ENCODE measurements at places on chromosomes 16 and 17.

- DNase-seq: no peak
Measured at GRCh38 chr17:3954976-3955672, 9.1 kb downstream of the ATP2A3 start.

DNA sequence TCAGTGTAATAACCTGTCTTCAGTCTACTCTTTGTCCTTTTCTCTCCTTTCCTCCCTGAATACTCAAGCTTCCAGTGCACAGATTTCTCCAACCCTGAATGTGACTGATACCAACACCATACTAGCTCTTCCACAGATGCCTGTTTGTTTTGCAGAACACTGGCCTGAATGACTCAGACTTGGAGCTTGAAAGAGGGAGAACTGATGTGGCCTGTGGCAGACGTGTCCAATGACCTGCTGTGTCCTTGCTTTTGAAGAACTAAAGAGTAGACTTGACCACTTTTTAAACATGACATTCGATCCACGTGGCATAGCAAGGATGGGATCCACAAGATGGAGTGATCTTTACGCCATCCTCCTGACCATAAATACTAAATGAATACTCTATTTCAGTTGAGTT, 361.0 kb downstream of the WWOX start:
- DNase-seq: no peak

GRCh38 chr16:59880611-59881010, 1146.5 kb upstream of the GOT2 start:
- no peak for DNase-seq

GRCh38 chr16:88338111-88338510, 44.6 kb upstream of the ZNF469 start:
- no peak for DNase-seq

- DNase-seq: no peak
Measured at GRCh38 chr16:49828533-49829267, 27.2 kb downstream of the ZNF423 start.

DNA sequence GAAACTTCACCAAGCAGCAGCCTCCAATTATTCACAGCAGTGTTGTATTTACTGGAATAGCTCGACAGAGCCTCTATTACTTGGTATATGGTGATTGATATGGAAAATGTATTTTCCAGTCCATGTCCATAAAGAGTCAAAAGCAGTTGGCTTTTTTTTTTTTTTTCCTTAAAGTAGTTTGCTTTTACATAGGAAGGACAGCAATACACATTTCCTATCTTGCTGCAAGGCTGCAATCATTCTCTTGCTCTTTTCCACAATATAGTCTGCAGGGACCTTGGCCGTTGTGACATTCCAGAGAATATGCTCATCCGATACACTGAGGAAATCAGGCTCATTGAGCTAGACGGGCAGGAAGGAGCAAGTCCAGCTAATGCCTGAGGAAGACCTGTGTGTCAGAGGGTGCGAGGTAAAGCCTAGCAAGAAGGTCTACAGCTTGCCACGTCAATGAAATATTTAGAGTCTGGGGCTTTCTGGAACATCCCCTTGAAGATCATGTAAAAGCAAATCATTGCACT, 131.1 kb downstream of the ENGASE start:
- no peak for DNase-seq

DNA sequence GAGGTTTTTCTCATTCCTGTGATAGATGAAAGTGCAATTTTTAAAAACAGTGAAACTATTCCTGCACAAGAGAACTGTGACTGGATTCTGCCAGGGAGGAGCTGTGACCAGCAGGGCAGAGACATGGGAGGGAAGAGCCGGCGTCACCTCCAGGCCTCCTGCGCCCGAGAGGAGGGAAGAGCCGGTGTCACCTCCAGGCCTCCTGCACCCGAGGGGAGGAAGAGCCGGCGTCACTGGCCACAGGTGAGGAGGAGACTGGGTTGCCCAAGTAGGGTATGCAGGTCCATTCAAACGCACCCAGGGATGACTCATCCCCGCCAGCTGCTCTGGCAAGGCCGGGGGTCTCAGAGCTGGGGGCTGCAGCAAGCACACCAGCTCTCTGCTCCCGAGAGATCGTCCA, 56.7 kb downstream of the METRNL start:
- DNase-seq: no peak

DNA sequence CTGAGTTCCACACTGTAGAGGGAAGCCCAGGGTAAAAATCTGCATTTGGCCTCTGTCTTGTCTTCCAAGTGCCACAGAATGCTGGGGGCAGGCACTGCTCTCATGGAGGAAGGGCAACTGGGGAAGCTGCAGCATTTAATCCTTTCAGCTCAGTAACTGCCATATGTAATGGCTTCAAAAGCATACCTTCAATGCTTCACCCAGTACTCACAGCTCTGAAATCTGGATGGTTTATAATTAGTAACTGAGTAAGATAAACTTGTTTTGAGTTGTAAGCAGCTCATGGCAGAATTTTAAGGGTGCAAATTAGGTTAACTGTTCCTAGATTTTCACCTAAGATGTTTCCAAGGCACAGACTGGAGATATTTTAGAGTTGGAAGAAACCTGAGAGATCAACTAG, 24.5 kb downstream of the PMP22 start:
- no peak for DNase-seq

GRCh38 chr16:85569615-85570212, 43.4 kb upstream of the GSE1 start:
- DNase-seq: peak; percentile 92

- no peak for DNase-seq
Measured at GRCh38 chr17:49566668-49567071, 9.0 kb upstream of the NXPH3 start.

- peak; percentile 84 for DNase-seq
Measured at GRCh38 chr17:8158267-8159031, 4.3 kb downstream of the VAMP2 start.

DNA sequence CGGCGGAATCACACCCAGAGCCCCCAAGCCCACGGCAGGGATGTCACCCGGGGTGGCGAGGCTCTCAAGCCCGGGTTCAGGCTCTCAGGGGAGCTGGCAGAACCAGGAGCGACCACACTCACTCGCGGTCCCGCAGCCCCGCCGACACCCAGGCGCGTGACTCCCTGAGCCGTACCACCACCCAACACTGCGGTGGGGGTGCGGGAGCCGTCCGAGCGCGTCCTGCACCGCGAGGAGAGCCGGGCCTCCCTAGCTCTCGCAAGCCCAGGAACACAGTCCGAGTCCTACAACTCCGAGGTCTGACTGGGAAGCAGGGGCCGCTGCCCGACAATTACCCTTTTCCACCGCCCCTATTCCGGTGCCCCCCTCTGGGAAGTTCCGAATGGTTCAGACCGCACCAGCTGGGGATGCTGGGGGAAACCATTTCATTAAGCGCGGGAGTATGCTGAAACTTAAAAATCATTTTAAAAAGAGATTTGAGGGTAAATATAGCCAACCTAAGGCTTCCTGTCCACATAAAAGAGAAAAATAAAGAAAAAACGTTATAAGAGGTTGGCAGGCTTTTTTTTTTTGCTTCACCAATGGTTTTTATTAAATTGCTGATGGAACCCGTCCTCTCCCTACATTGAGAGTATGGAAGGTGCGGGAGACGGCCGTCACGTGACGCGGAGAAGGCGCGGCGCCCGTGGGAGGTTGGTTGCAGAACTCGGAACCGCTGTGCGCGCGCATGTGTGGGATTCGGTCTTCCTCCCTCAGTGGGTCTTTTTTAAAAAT, at the start of gene FLCN:
Gene FLCN, minus strand, starts transcription at position 143 of the 774 bp plus-strand sequence. CDS start 9,031 bp downstream, outside the sequence.
- peak; percentile 92 for DNase-seq

DNA sequence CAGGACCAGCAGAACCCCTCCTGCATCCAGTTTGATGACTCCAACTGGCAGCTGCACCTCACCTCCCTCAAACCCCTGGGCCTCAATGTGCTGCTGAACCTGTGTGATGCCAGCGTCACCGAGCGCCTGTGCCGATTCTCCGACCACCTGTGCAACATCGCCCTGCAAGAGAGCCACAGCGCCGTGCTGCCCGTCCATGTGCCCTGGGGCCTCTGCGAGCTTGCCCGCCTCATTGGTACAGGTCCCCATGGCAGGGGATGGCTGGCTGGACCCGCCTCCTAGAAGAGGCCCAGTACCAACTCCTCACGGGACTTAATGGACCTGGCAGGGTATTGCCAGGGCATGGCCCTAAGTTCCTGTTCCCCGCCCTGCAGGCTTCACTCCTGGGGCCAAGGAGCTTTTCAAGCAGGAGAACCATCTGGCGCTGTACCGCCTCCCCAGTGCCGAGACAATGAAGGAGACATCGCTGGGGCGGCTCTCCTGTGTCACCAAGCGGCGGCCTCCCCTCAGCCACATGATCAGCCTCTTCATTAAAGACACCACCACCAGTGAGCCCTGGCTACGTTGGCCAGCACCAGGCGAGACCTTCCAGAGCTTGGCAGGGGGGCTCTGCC, 22.7 kb downstream of the CASKIN2 start:
- DNase-seq: no peak

GRCh38 chr16:53457670-53458069, 23.4 kb downstream of the RBL2 start:
- peak; percentile 72 for DNase-seq

DNA sequence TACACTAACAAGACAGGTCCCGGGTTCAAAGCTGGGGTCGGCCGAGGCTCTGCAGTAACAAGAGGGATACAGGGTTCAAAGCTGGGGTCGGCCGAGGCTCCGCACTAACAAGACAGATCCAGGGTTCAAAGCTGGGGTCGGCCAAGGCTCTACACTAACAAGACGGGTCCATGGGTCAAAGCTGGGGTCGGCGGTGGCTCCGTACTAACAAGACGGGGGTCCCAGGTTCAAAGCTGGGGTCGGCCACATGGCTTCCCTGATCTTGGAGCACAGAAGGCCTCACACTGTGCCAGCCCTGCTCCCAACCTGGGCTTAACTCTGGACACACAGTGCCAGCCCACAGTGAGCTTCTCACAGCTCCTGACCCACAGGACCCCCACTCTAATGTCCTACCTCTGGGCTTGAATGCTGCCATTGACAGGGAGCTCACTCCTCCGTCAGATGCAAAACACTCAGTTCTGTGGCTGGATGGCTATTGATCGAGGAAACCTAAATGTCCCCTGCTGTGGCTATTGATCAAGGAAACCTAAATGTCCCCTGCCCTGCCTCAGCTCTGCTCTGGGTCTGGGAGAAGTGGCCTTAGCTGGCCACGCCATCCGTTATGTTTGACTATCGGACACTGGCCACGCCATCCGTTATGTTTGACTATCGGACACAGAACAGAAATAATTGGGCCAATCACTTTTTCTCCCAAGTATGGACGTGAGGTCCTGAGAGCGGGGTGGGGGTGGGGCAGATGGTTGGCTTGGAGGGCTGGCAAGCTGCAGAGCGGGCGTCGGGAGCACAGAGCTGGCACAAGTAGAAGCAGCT, 54.6 kb upstream of the DOC2B start:
- DNase-seq: no peak

All from GM13976 (cell line).